ENCODE measurements at places on chromosomes 11 and 22. TPM values are rescaled to one million over a fixed set of nuclear protein-coding genes. Genes with fewer than 3 reads are reported as not detected.

VPREB3 gene
- total RNA-seq, result 1.7 TPM

CHEK2 gene
- 10.8 TPM for total RNA-seq

UBASH3B gene
- 7.9 TPM for total RNA-seq

GRCh38 chr11:78575478-78575877 lies 814 bp upstream of the NARS2 start:
- DNase-seq, result no peak

DNA sequence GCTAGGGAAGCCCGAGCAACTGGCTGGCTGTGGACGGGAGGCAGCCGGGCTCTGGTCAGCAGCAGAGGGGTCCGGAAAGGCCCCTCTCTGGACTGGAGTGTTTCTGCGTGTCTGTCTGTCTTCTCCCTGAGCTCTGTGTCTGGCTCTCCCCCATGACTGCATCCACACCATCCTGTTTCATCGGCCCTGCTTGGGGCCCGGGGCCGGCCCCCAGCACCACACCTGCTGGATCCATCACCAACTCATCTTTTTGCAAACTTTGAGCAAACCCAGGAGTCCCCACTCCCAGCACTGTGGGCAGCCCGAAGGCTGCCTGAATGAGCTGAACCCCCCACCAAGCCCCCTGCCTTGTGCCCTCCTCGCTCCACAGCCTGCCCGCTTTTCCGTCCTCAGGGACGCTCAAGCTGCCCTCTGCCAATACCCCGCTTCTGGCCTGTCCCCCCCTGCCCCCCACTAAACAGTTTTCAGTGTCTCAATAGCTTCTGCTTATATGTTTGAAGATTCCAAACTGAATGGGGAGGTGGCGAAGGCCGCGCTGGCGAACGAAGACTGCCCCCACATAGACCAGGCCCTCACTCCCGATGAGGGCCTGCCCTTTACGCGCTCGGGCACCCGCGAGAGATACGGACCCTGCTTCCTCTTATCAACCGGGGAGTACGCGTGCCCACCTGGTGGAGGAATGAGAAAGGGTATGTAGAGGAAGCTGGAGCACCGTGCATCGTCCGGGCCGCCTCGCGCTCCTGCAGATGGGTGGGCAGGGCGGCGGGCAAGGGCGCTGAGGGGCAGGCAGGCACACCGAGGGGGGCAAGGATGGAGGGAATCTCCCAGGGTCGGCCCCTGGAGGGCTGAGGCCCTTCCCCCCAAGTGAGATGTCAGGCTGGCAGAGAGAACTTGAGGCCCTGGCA lies 44.6 kb downstream of the KCNC1 start:
- DNase-seq, result no peak

GRCh38 chr11:37076866-37077265 lies 478.8 kb upstream of the RAG2 start:
- peak; percentile 4 for DNase-seq

- DNase-seq, result no peak
These were observed 6.6 kb downstream of the NEAT1 start for GRCh38 chr11:65429068-65429681.

GRCh38 chr11:64406221-64406946 lies 47.4 kb downstream of the RPS6KA4 start:
- peak; percentile 83 for DNase-seq

DNA sequence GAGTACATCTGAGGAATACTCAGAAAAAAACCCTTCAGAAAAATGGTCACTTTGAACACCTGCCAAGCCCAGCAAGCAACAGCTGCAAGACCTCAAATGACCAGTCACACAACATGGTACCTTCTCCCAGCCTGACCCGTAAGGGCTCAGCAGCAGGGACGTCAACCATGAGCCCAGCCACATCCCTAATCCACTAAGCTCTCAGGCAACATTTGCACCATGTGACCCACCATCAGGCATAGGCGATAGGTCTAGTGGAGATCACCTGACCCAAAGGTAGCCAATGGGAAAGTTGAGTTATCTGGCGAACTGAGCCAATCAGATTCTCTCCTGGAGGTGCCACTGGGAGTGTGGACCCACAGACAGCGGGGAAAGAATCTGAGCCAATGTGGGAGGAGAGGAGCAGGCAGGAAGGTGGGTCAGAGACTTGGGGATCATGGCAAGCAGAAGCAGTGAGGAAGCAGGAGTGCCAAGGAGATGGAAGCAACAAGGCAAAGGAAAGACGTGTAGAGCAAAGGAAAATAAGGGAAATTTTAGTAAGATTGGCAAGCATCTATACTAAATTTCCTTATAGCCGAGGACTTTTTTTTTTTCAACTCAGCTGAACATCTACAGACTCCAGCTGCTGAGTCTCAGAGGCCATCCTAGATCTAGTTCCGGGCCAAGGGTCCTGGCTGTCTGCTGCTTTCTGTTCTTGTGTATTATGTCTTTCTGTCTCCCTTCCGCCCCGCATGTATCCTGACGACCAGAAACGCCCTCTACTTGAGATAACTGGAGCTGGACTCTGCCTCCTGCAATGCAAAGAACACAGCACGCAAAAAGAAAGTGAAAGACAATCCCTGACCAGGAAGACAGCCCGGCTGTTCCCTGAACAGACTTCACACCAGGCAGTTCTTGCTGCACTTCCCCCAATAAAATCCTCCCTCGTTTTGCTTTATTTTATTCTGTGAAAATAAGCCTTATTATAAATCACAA lies 11.0 kb upstream of the PLAAT2 start:
- peak; percentile 76 for DNase-seq

DNA sequence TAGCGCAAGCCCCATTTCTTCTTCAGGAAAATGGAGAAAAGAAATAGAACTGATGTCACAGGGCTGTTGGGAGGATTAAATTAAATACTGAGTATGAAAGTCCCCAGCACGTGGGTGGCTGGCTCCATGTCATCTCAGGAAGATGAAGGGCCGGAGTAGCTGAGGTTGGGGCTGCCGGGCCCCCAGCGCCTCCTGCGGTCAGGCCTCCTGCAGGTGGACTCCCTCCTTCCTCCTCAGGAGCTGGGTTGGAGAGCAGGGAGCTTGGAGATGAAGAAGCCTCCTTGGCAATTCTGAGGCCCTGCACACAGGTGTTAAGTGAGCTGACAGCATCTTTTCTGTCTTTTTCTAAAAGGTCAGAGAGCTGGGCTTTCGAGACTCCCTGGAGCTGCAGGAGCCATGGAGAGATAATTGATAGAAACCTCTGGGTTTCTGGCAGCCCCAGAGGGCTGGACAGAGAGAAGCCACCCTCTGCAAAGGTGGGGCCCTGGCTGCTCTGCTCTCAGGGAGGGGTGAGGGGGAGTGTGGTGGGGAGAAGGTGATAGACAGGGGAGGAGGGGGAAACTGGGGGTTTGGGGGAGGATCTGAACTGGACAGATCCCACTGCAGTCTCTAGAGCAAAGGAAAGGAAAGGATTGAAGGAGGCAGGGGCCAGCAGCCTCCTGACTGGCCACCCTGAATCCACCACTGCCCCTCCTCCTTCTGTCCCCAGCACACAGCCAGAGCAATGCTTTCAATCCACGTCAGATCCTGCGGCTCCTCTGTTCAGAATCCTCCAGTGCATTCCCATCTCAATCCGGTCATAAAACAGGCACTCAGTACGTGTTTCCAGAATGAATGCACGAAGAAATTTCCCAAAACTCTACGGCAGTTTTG lies 210.8 kb downstream of the CEP164 start:
- peak; percentile 38 for DNase-seq

GRCh38 chr11:59097113-59097708 lies 9.8 kb upstream of the FAM111B start:
- DNase-seq, result peak; percentile 66

DNA sequence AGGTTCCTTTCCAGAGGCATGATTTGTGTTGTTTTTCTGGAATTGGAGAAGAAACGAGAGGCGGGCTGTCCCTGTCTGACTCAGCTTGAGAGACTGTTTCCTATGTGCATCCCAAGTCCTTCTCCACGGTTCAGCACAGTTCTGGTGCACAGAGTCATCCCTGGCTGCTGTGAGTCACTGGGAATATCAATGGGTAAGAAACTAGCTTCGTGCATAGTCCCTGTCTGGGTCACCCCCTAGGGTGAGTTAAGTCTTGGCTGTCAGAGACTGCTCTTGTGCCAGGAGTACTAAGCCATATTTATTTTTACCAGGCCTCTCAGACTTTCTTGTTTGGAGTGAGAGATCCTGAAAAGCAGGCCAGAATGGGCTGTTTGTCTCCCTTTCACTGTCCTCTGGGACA lies 2.4 kb upstream of the LRP4 start:
- DNase-seq, result peak; percentile 29
